ENCODE measurements at places on chromosomes 16 and 17.

DNA sequence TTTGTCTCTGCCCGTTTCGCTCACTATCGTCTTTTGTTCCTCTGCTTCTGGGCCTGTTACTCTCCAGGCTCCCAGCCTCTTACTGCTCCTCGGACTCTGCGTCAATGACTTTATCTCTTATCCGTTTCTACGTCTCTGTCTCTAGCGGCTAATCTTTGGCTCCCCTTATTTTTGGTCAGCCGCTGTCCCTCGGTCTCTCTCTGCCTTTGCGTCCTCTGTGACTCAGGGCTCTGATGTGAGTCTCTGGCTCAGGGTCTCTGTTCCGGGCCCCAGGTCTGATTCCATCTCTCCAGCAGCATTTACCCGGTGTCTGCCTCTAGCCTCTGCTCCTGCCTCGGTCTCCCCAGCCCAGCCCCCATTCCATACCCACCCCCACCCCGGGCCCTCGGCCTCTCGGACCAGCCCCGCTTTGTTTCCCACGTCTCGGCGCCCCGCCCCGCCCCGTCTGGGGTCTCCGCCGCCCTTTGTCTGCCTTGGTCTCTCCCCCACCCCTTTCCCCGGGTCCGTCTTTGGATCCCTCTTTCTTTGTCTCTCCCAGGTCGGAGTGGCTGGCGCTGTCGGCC, 547 bp upstream of the ZNF48 start:
- no peak for DNase-seq

- DNase-seq, result no peak
These were observed 530 bp upstream of the CCL22 start for GRCh38 chr16:57358086-57358420.

DNA sequence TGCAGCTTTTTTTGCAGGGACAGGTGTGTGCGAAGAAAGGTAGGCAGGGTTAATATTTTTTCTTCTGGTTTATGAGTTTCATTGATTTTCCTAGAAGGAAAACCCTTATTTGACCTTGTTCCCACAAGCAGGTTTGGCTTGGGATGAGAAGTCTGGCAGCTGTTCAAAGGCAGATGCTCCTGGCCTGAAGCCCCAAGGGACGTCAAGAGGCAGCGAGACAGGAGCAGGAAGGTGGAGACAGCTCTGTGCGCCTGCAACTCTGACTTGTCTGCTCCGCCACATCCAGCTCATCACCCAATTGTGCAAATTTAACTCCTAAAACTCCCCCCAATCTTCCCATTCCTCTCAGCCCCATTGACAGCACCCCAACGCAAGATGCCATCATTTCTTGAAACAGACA, 136.8 kb upstream of the XYLT1 start:
- no peak for DNase-seq

GRCh38 chr17:50511058-50511457, 2.8 kb downstream of the MYCBPAP start:
- peak; percentile 55 for DNase-seq

DNA sequence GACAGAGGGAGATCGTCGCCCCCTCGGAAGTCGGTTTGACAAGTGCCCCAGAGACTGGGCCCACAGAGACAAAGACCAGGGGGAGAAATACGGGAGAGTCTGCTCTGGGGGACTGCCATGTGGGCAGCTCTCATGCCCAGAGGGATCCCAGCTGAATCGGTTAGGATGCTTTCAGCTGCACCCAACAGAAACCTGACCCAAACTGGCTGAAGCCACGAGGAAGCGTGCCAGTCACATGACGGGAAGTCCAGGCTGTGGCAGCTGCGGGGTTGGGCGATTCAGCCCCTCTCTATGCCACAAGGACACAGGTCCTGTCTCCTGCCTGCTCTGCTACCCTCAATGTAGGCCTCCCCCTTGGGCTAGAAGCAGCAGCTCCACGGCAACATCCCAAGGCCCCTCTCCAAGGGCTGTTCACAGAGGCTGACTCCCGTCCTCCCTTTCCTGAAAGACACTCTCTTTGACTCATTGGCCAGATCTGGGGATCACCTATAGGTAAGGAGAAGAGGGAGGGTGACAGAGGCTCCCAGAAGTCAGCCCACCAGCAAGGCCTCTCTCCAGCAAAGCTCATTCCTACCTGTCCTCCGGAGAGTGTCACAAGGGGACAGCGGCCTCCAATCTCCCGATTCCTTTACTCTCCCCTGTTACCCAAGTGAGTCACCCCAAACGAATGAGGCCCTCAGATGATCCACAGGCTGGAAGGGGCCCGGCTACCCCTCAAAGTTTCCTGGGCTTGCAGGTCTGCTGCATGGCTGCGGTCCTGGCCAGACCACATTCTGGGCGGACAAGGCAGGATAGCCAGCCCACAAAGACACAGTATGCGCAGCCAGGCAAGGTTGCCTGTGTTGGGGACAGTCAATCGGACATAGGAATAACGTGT, 75.8 kb downstream of the RBFOX3 start:
- DNase-seq, result no peak

DNA sequence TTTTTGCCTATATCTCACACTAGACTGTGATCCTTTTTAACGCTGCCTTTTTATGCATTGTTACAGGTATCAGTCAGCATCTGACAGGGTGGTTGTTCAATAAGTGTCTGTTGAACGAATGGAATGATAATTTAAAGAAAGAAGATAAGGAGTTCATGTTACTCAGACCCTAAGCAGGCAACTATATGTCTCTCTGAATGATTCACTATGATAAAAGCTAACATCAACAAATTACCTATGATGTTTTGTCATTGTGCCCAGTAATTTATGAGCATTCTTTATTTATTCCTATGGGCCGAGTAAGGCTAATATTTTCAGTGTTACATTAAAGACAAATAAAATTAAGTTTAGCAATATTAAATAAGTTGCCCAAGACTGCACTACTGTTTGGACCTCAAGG, 435.0 kb upstream of the KIF2B start:
- DNase-seq, result no peak

DNA sequence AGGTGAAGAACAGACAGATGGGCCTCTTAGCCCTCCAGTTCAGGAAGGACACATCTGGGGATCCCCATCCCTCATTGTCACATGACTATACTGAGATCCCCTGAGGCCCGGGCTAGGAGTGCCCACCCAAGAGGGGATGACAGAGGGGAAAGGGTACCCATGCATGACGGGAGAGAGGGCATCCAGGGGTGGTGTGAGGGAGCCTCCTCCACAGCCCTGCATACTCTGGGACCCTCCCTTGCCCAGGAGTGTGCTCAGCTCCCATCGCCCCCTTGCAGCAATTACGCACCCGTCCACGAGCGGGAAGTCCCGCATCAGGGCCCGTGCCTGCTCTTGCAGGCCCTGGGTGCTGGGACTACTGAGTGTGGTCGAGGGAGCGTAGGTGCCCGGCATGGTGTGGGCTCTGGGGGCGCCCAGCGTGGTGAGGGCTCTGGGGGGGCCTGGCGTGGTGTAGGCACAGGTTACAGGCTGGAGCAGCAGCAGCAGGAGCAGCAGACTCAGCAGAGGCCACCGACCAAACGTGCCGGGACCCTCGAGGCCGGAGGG, 6.5 kb downstream of the DPEP2 start:
- no peak for DNase-seq
